Fibroblast of skin of left quadriceps (primary cell): ENCODE measurements at places on chromosomes 5 and 9.

GRCh38 chr9:94127806-94128205 lies 43.5 kb downstream of the PTPDC1 start:
- no peak for DNase-seq

- no peak for DNase-seq
These were observed 3.3 kb downstream of the OTULIN start for GRCh38 chr5:14667770-14668169.

- no peak for DNase-seq
These were observed 672 bp upstream of the KCNT1 start for GRCh38 chr9:135701067-135701958.

DNA sequence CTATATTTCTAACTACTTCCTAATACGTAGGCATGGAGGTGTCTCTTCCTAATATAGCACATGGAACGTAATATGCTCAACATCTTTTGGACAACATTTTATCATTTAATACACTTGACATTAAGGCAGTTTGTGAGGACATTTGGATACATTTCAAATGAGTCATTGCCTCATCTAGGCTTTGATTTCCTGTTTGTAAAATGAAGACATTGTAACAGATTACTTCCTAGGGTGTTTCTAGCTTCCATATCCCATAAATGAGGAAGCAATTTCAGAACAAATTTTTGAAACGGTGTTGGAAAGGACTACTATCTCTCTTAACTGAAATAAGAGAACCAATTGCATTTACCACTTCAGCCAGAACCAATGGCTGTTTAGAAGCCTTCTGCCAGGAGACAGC lies 38.7 kb downstream of the SLC28A3 start:
- DNase-seq: no peak

GRCh38 chr5:132089363-132089762 lies 15.8 kb downstream of the CSF2 start:
- DNase-seq: no peak

DNA sequence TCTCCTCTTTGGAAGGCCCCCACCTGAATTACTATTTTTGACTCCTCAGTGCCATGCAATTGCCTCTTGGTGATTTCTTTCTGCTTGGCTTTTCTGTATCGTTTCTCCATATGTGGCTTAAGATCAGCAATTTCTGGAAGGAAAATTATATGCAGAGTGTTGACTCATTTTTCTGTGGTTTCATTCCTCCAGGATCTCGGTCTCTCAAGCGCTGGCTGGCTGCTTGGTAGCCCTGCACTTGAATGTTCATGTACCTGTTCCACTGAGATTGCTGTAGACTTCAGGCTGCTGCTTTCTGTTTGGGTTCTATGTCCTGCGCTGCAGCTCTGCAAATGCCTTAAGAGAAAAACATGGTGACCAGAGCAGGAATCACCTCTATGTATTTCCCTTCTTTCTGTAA lies 77.6 kb downstream of the INIP start:
- no peak for DNase-seq

DNA sequence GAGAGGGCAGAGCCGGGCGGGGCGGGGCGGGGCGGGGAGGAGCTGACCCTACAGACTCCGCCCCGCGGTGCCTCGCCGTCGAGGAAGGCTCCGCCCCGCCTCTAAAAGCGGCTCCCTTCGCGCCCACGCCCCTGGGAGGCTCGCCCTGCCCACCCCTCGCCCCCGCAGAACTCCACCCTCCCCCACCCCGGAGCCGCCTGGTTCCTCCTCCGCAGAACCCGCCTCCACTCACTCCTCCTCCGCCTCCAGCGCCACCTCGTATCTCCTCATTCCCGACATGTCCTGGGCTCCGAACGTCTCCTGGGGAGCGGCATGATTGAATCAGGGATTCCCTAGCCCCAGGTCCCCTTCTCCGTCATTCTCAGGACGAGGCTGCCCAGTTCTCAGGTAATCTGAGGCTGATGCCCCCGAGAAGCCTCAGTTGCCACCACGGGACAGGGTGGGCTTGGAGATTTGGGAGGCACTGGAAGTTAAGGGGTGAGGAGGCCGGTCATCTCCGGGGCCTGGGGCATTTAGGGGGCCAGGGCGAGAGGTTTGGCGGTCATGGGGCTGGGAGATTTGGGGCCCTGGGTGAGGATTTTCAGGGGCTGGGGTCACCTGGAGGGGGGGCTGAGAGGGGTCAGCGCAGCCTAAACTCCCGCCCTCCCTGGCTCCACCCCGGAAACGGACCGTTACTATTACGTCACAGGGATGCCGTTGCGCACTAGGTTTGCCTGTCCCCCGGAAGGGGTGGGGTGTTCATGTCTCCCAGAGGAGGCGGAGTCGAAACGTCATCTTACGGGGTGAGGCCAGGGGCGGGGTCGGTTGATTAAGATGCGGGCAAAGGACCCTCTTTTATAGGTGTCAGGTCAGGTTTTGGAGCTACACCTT lies 3.2 kb upstream of the CCL27 start:
- DNase-seq: peak; percentile 87

- peak; percentile 60 for DNase-seq
These were observed 114.5 kb upstream of the NR5A1 start for GRCh38 chr9:124621371-124622328.

GRCh38 chr9:93183663-93184431 lies at the start of gene WNK2:
Gene WNK2 (plus strand): TSS chr9:93184139. CDS start chr9:93184930, 791 bp downstream.
- DNase-seq: no peak

GRCh38 chr5:119367502-119368237 lies 11.9 kb downstream of the TNFAIP8 start:
- DNase-seq: no peak

- no peak for DNase-seq
These were observed 37.0 kb downstream of the TNFSF8 start for GRCh38 chr9:114893221-114894010.

DNA sequence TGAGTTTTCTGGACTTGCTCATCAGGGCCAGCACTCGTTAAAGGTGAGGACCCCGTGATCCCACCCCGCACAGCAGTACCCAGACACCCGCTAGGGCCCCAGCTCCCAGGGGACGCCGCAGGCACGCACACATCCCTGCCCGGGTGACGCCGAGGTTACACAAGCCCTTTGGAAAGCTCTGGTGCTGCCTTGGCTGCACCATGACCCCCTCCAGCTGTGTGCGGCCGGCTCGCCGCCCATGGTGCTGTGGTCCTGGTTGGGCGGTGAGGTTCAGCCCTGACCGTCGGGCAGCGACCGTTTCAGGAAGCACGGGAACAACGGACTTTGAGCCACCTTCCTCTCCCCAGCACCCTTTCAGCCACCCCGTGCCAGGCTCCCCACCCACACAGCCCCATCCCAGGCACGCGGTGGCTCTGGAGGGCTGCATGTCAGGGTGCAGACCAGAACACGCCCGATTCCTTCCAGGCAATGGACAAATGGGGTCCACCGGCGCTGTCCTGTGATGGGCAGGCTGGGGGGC lies 7.5 kb upstream of the SLC12A7 start:
- DNase-seq: no peak

DNA sequence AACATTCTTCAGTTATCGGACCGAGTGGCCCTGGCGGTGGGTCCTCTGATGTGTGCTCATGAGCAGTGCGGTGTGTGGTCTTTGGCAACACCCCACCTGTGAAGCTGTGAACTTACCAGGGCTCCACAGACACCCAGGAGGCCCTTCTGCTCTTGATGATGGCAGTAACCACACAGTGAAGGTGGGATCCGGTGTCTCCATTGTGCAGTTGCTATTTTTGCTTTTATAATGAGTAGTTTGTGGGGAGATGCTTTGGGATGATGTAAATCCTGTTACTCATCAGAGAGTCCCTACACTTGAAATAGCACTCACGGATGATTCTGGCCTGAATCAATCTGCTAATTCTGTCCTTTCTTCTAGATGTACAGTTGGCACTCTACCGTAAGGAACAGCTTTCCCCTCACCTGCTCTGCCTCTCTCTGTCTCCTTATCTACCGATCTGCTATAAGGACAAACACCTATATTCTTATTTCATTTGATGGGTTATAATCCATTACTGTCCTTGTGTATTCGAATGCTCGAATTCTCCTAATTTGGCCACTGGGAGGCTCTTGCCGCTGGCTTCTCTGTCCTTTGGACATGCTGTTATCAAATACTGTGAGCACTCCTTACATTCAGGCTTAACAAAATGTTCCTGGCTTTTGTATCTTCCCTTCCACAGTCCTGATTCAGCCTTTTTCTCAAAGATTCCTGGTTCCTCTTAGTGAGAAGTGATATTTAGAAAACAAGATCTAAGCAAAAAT lies 20.2 kb downstream of the ATPSCKMT start:
- peak; percentile 41 for DNase-seq

DNA sequence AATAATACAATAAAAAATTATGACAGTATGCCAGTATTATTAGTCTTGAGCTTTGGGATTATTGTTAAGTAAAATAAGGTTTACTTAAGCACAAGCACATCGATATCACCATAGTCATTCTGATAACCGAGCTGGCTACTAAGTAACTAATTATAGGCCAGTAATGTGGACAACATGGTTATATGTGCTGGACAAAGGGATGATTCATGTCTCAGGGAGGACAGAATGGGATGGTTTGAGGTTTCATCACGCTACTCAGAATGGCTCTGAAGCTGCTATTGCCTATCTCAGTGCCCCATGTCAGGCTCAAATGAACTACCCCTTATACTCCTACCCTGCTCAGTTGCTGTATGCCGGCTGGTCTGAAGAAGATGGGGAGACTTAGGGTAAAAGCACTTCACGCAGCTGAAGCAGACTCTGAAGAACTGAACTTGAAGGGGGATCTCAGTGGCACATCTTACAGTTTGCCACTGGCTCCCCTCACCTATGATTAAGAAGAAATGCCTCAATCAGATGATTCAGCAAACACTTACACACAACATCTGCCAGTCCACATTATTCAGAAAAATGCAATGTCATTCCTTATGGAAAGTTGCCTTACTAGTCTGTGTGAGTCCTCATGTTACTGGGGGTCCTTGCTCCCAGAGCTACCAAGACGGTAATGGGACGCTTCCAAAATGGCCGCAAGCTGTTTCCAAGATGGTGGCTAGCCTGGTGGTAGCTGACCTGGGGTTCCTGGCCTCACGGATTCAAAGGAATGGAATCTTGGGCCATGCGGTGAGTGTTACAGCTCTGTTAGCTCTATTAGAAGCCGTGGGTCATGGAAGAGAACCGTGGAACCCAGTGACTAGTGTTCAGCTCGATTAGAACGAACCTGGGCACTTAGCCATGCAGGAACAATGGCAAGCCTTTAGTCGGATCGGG lies 1098.6 kb downstream of the TAF11L14 start:
- no peak for DNase-seq

GRCh38 chr5:61029456-61030162 lies 84.6 kb downstream of the NDUFAF2 start:
- DNase-seq: no peak

GRCh38 chr5:7245121-7245651 lies 150.8 kb upstream of the ADCY2 start:
- DNase-seq: no peak

GRCh38 chr5:165188556-165189175 lies 1683.2 kb downstream of the MAT2B start:
- DNase-seq: no peak

GRCh38 chr9:715300-715699 lies 126.2 kb upstream of the DMRT1 start:
- DNase-seq: no peak

DNA sequence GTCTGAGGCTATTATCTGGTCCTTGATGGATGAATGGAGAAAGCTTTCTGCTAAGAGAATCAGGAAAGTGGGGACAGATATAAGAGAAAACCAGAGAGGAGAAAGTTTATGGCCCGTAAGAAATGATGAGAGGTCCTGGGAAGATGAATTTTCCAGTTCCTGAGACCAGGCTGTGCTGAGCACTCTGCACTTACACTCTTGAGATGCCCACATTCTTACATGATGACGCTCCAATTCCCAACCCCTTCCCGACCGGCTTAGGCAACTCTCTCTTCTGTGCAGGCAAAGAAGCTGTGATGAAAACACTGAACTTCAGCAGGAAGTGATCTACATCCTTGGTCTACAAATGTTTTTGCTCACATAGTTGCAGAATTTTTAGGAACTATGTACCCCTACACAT lies 417.0 kb downstream of the ARHGEF28 start:
- DNase-seq: peak; percentile 64

DNA sequence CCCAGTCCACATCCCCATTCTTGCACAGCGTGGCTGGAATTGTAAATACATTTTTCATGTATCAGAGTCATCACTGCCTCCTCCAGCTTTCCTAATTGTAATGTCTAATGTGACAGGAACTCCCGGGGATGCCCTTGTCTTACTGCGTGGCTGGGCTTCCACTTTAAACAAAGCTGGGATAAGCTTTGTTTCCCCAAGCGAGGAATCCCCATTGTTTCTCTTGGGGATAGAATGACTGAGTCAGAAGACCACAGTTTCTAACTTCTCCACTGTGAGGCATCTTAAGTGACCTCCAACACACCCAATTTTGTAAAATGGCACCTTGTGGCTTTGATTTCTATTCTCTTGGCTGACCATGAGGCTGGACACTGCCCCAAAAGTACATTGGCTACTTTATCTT lies 22.4 kb downstream of the ARPC5L start:
- no peak for DNase-seq

DNA sequence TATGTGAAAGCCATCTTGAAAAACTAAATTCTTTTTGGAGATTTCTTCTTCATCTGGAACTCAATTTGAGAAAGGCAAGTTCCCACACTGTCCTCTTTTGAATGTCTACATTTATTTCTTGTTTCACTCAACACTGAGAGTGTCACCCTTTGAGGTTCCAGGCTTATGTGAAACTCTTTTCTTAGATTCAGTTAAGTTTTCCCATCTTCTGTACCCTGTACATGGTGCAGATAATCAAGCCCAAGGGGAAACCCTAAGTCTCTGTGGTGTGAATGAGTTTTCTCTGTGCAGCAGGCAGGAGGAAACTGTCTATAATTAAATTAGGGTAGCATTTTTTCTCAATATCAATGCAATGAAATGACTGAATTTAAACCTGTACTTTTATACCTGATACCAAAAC lies 72.3 kb upstream of the PRLR start:
- DNase-seq: no peak

DNA sequence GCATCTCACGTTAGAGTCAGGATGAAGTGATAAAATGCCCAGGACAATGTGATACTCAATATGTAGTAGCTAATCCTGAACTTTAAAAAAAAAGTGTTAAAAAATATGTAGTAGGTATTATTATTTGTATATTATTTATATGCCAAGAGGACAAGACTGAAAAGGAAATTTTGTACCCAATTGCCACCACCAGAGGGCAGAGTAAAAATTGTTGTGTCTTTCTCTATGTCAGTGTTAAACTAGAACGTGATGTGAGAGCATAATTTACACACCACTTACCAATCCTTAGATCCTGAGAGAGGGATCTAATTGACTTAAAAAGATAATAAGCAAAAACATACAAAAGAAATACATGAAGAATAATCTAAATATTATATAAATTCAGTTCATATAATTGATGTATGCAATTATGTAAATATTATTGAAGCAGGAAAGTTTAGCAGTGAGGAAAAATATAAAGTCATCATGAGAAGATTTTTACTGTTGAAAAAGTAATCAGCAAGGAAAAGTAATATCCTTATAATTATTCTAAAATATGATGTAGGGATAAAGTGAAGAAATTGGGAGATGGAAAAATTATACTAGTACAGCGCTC lies 288.9 kb downstream of the RAB3C start:
- no peak for DNase-seq

DNA sequence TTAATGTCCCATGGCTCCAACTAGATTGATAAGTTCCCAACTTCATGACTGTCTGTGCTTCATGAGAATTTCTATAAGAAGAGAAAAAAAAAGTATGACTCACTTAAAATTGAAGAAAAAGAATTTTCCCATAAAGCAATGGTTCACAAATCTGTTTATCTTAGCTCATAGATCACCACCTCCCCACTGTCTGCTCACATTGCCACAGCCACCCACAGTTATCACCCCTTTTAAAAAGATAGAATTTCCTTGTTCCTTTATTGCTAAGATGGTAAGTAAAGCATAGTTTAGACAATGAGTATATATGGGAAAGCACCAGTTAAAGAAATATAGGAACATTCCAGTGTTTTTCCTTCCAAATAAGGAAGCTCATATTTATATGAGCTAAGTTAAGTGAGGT lies 67.1 kb downstream of the ALDH7A1 start:
- no peak for DNase-seq
